Aorta (tissue), 5 donors: ENCODE measurements at places on chromosomes 2 and 18.

GRCh38 chr2:219571311-219572236 is at the start of gene OBSL1:
Gene OBSL1 (minus strand): TSS chr2:219571539. CDS start chr2:219571232, 307 bp downstream.
- H3K36me3 ChIP-seq: no peaks in the 10 kb centered on the region
- DNase-seq: peak; percentile 89

DNA sequence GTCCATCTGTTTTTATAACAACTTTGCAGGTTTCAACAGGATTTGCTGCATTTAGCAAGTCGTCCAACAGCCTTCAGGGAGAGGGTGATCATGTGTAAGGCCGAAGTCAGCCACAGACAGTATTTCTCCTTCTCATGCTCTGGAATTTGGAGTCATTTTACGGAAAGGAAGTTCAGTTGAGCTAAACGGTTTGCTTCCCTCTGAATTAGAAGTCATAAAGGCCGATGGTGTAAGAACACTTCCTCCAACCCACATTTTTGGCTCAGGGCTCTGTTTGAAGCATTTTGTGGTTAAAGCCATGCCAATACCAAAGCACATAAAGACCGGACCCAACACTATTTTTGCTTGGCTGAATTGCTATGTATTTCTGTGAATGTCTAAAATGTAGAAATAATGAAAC is 129.5 kb downstream of the TMEM182 start:
- H3K36me3 ChIP-seq: no peaks in the 10 kb centered on the region
- no peak overlapping the region for H3K4me3 ChIP-seq
- H3K27me3 ChIP-seq: no peaks in the 10 kb centered on the region
- no peak overlapping the region for H3K27ac ChIP-seq
- no peak for DNase-seq

GRCh38 chr2:219959471-219959870 is 332.0 kb downstream of the SLC4A3 start:
- H3K36me3 ChIP-seq: no peaks in the 10 kb centered on the region
- H3K4me1 ChIP-seq: no peaks in the 10 kb centered on the region
- no peaks in the 10 kb centered on the region for H3K27me3 ChIP-seq
- DNase-seq: no peak
- no peak overlapping the region for H3K27ac ChIP-seq

DNA sequence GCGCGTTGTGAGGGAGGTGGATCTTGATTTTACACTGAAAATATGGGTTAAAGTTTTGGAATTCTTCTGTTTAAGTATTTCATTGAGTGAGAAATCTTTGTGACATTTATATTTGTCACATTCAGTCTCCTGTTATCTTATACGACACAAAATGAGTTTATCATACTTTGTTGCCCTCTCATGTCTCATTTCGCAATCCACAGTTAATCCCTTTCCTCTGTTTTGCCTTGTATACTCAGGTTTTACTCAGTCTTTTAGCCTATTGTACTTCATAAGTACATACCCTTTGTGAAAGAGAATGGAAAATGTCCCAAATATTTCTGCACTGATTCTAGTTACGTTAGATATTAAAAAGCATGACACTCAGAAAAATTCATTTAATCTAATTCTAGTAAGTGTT is 142.7 kb downstream of the ATP9B start:
- H3K4me1 ChIP-seq: no peaks in the 10 kb centered on the region
- H3K27ac ChIP-seq: no peak overlapping the region
- no peak overlapping the region for H3K4me3 ChIP-seq
- no peaks in the 10 kb centered on the region for H3K36me3 ChIP-seq

- H3K27me3 ChIP-seq: no peaks in the 10 kb centered on the region
- DNase-seq: no peak
- H3K27ac ChIP-seq: no peak overlapping the region
- no peak overlapping the region for H3K4me3 ChIP-seq
- H3K4me1 ChIP-seq: no peaks in the 10 kb centered on the region
Measured at GRCh38 chr2:205957452-205958154, 128.4 kb downstream of the INO80D start.
